ENCODE measurements at places on chromosomes 11 and 22.

GRCh38 chr11:95711162-95711944 is 78.2 kb downstream of the FAM76B start:
- no peak for DNase-seq

DNA sequence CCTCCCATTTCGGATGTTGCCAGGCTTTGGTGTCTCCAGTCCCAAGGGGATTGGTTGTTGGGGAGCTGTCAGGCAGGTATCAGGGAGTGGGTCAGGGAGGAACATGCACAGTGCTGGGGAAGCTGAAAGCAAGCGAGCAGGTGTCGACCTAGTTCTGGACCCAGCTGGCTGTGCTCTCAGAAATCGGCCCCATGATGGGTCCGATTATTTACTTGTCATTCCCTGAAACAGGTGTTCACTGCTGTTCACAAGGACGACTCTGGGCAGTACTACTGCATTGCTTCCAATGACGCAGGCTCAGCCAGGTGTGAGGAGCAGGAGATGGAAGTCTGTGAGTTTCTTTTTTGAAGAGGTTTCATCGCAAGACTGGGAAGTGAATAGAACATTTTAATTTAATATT is 76.8 kb downstream of the JAM3 start:
- peak; percentile 1 for DNase-seq

- DNase-seq, result no peak
These were observed 76.3 kb downstream of the FAT3 start for GRCh38 chr11:92300876-92301275.

DNA sequence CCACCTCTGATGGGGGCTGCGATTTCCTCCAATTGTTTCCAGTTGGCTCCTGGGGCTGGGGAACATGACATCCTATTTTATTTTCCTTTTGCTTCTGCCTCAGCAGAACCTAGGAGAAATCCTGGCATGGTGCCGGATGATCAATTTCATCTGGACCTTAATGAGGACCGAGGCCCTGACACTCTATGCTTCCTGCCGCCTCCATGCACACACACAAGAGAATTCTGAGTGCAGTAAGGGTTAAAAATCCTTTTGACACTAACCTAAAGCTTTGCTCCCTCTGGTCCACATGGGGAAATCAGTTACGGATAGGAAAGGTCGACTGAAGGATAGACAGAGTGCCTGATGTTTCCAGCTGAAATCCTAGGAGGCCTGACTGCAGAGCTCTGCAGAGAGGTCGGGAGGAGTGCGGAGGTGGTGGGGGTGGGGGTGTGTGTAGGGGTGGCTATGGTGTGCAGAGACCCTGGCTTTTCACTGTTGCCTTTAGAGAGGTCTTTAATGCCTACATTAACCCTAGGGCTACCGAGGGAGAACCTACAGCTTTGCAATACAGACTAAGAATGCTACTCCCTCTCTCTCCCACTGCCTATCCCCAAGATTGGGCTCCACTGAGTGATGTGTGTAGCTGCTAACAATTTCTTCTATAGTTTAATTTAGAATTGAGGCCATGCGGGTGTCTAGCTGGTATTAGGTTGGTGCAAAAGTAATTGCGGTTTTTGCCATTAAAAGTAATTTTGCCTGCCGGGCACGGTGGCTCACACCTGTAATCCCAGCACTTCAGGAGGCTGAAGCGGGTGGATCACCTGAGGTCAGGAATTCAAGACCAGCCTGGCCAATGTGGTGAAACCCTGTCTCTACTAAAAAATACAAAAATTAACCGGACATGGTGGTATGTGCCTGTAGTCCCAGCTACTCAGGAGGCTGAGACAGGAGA is 53.6 kb upstream of the INCENP start:
- DNase-seq, result no peak

DNA sequence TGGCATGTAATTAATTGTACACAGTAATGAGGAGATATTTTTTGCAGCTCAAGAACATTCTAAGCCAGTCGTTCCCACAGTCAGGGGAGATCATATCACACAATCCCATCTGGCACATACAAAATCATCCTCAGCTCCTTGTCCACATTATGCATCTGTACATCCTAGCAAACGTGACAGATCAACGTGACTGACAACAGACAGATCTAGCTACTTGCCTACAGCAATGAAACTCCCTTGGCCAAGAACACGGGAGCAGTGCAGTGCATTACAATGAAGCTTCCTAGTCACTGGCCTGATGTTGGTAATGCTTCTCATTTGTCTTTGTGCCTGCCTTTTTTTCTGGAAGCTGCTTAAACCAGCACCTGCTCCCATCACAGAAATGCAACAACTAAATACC is 24.5 kb upstream of the GUCY1A2 start:
- DNase-seq, result no peak

DNA sequence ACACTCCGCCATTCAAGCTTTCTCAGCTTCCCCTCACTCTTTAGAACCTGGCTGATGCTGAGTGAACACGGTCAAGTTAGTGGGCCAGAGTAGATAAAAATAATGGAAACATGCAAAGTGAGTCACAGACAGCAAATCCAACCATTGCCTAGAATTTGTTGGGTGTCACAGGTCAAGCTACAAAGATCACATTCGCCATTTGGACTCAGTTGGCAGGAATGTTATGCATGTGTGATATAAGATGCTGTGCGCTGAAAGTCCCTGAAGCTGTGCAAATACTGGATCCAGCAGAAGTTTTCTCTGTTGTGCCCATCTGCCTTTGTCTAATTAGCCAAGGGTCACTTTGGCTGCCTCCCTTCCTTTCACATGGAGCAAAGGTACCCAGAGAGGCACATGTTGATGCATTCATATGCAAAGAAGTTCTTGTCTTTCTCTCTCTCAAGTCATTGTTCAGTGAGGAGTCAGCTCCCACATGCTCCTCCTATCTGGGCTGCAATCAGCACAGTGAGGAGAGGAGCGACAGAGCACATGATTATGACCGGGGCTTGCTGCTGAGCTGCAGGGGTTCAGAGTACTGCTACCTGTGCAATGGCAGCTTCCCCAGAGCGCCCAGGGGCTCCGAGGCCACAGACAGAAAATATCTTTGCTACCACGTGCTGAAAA is 39.7 kb downstream of the FLI1 start:
- DNase-seq, result no peak

GRCh38 chr11:44338698-44339529 is 29.0 kb upstream of the ALX4 start:
- DNase-seq, result peak; percentile 64

DNA sequence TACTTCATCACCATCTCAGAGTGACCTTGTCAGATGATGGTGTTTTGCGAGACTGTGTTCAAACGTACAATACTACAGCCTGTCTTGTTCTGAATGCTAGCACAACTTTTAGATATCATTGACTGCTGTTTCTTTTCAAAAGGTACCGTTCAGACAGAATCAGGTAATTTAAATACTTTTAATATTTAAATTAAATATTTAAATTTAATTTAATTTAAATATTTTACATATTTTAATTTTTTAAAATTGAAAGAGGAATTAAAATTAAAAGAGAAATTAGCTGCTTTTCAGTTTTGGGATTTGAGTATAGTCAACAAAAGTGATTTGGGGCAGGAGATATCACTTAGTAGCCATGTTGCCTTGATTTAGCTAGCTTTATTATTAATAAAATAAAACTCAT is 642.1 kb upstream of the CCDC179 start:
- DNase-seq, result no peak

DNA sequence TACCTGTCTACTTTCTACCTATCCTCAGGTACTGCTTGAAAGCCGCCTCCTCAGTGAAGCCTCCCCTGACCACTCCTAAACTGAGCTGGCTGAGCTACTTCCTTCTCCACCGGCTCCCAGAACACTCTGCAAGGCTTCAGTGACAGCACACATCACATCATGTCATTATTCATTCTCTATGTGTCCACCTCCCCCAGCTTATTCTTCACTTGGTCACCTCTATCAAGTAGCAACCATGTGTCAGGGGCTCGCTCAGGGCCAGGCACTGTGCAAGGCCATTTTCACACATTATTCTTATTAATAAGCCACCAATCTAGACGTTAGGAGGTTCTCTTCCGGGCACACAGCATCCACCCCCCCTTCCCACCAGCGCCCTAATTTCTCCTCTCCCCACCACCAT is 3.7 kb upstream of the ELFN2 start:
- DNase-seq, result no peak

GRCh38 chr11:19080579-19080993 is 20.1 kb upstream of the MRGPRX2 start:
- DNase-seq, result no peak

- no peak for DNase-seq
These were observed 33.8 kb upstream of the SPON1 start for GRCh38 chr11:13928566-13929251.

DNA sequence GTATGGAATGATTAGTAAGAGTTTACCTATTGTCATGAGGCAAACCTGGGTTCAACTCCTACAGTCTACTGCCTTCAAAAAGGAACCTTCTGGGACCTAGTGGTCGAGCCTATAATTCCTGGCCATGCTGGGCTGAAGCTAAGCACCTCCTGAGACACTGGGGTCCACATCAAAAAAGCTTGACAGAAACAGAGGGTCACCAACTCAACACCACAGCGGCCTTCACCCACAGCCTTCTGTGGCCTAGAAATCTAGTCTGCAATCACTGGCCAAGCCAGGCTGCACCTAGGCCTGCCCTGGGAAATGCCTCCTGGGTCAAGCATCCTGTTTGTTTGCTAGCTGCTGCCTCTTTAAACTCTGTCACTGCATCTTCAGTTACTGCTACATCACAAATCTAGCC is 153.9 kb upstream of the C11orf58 start:
- no peak for DNase-seq

DNA sequence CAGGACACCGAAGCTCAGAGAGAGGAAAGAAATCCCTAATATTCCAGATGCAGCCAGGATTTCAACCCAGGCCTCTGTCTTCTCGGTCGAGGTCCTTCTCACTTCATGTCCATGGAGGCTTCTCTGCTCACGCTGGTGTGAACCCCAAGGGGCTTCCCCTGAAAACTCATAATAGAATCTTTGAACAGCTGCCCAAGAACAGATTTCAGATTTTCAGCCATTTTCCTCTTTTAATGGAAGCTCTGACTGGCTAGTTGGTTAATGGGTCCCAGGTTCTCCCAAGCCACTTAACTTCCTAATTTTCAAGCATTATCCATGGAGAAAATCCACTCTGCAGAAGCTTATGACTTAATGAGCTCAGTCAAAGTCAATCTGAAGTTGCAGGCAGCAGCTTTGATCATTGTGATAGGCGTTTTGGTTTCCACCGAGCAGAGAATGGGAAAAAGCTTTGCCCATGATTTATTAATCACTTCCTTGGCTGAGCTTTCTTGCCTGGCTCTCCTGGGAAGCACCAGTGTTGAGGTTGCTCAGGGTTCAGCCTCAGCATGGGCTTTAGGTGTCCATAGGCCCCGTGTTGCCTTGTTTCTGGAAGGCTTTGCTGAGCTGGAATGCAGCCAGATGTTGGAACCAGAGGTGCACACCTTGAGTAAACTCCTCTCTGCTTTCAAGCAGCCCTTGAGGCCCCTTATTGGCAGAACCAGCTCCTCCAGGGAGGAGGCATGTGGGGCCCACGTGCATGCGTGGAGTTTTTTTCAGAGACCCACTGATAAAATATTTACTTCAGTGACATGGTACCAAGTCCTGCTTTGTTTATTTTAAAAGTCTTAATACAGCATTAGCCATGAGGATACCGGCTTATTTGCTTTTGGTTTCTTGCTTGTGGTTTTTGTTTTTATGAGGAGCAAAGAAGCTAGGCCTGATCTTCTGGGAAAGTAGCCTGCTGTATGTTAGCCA is 25.5 kb downstream of the LDLRAD3 start:
- no peak for DNase-seq

DNA sequence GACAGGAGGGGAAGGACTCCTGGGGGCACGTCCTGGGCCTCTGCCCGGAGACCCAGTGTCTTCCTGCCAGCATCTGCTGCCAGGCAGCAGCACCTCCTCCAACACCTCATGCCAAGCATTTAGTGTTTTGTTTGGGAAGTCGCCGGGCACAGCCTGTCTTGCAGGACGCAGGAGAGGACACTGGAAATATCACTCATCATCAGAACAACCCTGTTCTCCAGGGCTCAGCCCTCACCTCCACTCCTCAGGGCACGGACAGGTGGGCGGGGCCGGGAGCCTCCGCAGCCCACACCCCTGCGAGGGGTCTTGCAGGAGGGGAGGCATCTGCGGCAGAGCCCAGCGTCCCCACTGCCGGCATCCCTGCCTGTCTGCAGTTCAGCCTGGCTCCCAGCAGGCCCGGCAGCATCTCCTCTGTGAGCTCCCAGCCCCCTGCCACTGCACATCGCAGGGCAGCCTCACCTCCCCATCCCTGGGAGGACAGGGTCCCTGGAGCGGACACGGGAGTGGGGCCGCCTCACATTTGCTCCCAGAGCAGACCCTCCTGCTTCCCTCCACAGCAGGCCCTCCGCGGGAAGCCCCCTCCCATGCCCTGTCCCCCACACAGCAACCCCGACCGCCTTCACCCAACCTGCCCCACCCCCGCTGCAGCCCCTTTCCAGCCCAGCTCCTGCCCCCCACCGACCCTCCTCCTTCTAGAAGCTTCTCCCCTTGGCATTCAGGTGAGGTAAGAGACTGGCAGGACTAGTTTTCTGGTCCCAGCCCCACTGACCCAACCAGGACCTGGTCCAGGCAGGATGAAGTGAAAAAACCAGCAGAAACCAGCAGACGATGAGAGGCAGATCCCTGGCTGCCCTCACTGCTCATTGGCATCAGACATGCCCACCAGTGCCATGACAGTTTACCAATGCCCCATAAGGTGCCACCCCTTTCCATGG is 72.7 kb downstream of the BRD1 start:
- DNase-seq, result no peak

- no peak for DNase-seq
These were observed 89.3 kb downstream of the GRIA4 start for GRCh38 chr11:105699203-105699602.

GRCh38 chr22:44384563-44385295 is 72.0 kb upstream of the SHISAL1 start:
- no peak for DNase-seq

- no peak for DNase-seq
These were observed 15.4 kb downstream of the ARFGAP2 start for GRCh38 chr11:47161134-47161854.

DNA sequence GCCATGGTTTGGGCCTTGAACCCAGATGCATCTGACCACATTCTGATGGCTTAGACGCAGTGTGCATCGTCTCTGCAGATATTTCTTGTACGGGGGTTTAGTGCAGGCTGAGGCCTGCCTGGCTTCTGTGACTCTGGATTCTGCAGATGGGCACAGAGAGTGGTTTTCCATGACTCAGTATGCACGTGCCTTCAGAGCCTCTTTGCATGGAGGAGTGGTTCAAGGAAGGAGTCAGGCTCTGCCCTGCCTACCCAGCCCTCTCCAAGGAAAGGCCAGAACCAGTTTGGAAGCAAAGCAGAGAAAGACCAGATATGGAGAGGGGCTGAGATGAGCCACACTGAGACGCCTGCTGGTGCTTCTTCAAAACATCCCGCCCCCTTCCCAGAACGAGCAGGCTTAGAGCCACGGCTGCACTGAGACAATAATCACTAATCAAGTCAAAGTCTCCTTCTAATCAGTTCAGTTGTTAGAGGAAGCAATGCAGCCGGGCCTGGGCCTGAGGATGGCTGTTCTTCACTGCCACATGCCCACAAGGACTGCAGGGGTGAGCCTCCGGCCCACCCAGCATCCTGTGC is 308.9 kb downstream of the NXPE2 start:
- DNase-seq, result no peak
